ENCODE measurements at places on chromosomes 6 and 20. TPM values are rescaled to one million over a fixed set of nuclear protein-coding genes. Genes with fewer than 3 reads are reported as not detected.
A peak's percentile ranks its signal among the peaks of the same experiment; 100 is the strongest.

The ELOVL4 gene
- 1.4 TPM for total RNA-seq

GRCh38 chr20:23048283-23049200, 930 bp downstream of the THBD start:
- no peak for DNase-seq

DNA sequence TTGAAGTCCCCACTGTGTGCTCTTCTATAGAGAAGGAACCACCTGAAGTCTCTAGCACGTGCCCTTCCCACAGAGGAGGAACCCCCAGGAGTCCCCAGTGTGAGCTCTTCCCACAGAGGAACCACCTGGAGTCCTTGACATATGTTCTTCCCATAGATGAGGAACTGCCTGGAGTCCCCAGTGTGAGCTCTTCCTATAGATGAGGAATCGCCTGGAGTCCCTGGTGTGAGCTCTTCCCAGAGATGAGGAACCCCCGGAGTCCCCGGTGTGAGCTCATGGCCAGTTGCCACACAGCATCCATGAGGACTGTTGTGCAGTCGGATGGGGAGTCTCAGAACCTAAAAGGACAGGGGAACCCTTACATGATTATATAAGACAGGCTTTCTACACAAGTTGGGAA, 158.1 kb upstream of the THBS2 start:
- no peak for DNase-seq

The OXT gene
- total RNA-seq, result not detected

- DNase-seq, result no peak
These were observed 373.3 kb downstream of the CDKAL1 start for GRCh38 chr6:20907486-20908071.

DNA sequence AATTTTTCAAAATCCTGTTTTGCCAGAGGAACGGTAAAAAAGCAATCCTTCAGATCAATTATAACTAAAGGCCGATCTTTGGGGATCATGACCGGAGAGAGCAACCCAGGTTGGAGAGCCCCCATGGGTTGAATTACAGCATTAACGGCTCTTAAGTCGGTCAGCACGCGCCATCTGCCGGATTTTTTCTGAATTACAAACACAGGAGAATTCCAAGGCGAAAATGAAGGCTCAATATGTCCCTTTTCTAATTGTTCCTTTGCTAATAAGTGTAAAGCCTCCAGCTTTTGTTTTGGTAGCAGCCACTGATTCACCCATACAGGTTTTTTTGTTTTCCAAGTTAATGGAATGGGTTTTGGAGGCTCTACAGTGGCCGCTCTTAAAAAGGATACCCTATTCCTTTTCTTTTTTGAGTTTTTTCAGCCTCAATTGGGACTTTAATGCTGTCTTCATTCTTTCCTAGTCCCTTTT, 16.9 kb upstream of the PTCRA start:
- DNase-seq, result peak; percentile 54

GRCh38 chr6:108584323-108584722, 23.6 kb downstream of the FOXO3 start:
- no peak for DNase-seq

GRCh38 chr20:57445298-57445697, 54.1 kb downstream of the RBM38 start:
- DNase-seq, result no peak

- no peak for DNase-seq
These were observed 329.5 kb downstream of the PRL start for GRCh38 chr6:21967056-21967974.

Measured in renal cortical epithelial cell (primary cell).